NCI-H2029 treated with DMSO at 0.1 percent for 48 hours (cell line): ENCODE measurements at places on chromosomes 5 and 9.

- peak; percentile 39 for DNase-seq
Observed at GRCh38 chr9:95087659-95088242, 229.8 kb downstream of the FANCC start.

GRCh38 chr9:95875305-95876137, at the start of gene ERCC6L2:
ERCC6L2 (plus strand) TSS chr9:95875691; CDS start chr9:95876039, 348 bp downstream.
- DNase-seq: peak; percentile 90

DNA sequence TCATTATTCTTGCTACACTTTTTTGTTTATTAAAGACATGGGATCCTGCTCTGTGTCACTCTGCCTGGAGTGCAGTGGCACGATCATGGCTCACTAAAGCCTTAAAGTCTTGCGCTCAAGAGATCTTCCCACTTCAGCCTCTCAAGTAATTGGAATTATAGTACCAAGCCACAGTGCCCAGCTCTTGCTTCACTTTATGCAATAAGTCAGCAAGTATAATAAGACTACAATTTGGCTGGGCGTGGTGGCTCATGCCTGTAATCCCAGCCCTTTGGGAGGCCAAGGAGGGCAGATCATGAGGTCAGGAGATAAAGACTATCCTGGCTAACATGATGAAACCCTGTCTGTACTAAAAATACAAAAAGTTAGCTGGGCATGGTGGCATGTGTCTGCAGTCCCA, 5.9 kb downstream of the C9orf153 start:
- no peak for DNase-seq

GRCh38 chr5:95718203-95718602, 12.9 kb upstream of the RHOBTB3 start:
- DNase-seq: no peak

DNA sequence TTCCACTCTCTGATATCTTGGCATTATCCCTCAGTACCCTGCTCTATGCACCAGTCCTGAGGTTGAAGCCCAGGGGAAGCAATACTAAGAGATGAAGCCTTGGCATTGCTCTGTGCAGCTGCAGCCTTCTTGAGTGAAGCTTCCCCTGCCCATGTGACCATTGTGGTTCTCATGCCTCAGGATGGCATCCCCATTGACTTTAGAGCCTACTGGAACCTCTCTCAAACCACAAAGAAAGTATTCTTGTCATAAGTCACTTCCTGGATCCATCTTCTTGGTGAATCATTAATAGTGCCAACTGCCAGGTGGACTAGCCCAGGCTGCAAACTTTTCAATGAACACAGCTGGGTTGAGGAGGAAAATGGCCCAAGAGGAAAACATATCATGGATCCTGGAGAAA, 283.9 kb upstream of the RFX3 start:
- no peak for DNase-seq

DNA sequence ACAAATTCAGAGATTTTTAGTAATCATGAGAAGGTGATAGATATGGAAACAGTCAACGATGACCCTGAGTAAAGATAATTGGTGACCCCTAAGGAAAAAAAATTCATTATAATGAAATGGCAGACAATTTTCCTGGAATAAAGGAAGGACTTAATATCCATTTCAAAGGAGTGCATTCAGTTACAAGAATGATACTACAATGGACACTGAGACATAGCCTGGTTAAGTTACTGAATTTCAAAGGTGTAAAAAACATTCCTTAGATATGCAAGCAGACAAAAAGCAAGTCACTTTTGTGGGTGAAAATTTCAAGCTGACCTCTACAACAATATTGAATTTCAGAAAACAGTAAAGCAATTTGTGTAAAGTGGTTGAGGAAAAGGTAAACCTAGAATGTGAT, 1012.5 kb upstream of the SEMA6A start:
- no peak for DNase-seq

- DNase-seq: no peak
Observed at GRCh38 chr5:42598311-42598710, 158.3 kb upstream of the CCDC152 start.

GRCh38 chr9:85172001-85172978, 502.8 kb downstream of the NTRK2 start:
- DNase-seq: peak; percentile 26

DNA sequence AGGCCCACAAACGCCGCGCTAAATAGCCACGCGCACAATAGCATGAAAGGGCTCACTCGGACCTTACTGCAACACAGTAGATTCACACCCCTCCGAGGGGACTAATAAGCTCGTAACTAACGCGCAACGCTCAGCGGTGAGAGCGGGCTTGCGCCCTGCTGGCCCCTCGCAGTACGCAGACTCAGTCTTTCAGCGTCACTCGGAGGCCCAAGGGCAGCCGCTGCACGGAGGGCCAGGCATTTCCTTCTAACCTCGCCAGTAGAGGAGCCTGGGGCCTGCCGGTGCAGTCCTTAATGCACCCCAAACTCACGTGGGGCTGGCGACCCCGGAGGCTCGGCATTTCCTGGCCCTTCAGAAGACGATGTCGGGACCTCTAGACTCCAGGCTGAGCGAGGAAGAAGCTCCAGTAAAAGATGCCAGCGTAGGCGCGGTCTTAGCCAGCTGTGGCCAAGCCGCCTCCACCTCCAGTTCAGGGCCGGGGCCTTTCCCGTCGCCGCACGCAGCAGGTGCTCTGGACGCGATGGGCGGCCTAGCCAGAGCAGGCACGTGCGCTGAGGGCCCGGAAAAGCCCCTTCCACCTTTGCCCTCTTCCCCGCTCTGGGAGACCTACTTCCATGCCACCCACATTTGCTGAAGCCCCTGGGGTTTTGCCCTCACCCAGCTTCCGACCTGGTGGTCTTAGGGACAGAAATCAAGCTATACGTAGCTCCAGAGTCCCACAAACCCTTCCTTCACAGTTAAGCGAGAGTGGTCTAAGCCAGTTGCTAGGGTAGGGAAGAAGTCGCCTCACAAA, 38.3 kb upstream of the TIFAB start:
- no peak for DNase-seq

- DNase-seq: no peak
Observed at GRCh38 chr5:123436201-123436600, 13.0 kb upstream of the CEP120 start.

DNA sequence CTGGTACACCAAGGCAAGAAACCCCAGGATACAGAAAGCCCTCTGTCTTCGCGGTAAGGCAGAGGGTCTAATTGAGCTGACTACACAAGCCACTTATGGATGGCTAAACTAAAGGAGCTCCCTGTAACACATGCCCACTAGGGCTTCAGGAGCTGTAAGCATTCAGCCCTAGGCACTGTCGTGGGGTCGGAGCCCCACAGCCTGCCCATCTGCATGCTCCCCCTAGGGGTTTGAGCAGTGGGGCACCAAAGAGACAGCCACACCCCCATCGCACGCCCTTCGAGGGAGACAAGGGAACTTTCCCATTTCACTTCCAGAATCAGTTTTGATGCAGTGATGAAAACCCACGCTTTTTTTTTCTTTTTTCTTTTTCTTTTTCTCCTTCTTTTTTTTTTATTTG, 11.0 kb upstream of the MTMR12 start:
- DNase-seq: no peak

DNA sequence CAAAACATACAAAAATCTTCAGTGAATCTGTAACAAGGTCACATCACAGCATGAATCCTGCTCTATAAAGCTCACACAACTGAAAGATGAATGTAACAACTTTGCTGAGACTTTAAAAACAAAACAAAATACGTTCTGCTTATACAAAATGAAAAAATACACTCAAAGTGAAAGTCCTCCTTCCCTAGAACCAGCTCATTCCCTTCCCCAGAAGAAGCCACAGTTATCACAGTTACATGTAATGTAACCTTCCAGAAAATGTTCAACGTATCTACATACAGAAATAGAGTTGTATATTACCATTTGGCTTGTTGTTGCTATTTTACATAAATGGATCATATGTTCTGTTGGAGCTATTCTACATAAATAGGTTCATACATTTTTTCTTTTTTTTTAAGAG, 2.6 kb downstream of the AUH start:
- no peak for DNase-seq

DNA sequence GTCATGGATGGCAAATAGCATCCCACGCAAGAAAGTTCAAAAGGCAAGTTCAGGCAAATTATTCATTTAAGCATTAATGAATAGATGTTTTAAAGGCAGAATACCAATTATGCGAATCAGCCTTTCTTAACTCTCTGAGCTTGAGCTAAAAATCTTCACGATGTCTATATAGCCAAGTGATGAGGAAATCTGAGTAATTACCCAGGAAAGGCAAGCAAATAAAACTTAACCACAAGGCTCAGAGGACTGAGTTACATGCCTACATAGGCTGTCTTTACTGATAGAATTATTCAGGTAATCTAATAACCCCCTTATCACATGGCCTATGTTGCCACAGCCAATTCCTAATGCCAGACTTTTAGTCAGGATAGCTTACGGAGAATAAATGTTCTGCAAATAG, 120.8 kb upstream of the MTAP start:
- no peak for DNase-seq

DNA sequence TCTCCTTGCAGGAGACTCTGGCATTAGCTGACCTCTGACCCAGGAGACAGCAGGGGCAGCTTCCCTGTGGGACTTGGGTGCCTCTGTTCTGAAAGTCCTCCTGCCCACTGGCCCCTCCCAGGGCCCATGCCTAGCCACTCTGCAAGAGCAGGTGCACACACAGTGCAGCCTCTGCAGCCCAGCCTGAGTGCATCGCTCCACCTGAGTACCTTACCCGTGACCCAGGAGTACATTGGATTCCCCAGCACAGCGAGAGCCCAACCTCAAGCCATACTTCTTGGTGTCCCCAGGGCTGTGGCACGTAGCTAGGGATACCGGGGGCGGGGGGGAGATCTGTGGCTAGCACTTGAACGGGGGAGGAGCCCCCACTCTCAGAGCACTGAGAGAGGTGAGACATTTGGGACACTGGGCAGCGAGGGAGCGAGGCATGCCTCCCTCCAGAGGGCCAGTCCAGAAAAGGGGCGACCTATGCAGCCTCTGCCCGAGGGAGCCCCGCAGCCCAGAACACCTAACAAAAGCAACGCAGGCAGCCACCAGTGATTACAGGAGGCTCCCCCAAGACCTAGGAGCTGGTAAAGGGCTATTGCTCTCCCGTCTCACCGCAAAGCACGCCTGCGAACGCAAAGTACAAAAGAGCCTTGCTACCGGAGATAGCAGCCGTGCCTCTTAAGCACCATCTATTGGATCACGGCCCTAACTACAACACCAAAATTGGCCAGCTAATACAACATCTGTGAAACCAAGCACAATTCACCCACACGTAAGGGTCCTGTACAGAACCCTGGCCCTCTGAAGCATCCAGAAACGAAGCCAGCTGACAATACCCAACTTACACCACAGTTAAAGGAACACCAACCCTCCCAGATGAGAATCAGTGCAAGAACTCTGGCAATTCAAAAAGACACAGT, 826 bp upstream of the PRDM9 start:
- no peak for DNase-seq
